Left renal cortex interstitium (tissue), 4 donors: ENCODE measurements at places on chromosomes 1 and 21.

- DNase-seq, result no peak
Observed at GRCh38 chr1:29390075-29390474, 153.8 kb downstream of the PTPRU start.

DNA sequence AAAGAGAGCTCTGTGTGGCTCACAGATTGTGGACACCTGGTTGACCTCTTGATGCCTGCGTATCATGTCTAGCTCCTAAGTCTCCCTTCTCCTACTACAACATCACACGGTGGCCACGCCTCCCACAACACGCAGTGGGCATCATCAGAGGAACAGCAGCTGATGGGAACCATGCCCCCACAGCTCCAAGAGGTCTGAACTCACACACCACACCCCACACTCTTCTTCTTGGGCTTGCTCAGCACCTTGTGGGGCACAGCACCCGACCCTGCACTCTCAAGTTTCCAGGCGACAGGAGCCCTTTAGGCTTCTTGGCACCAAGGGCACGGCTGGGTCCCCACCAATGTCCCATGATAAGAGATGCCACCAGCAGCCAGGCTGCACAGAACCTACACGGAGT, 18.8 kb upstream of the CDCP2 start:
- DNase-seq, result no peak

GRCh38 chr1:24999906-25000305, 69.8 kb upstream of the RUNX3 start:
- no peak for DNase-seq

DNA sequence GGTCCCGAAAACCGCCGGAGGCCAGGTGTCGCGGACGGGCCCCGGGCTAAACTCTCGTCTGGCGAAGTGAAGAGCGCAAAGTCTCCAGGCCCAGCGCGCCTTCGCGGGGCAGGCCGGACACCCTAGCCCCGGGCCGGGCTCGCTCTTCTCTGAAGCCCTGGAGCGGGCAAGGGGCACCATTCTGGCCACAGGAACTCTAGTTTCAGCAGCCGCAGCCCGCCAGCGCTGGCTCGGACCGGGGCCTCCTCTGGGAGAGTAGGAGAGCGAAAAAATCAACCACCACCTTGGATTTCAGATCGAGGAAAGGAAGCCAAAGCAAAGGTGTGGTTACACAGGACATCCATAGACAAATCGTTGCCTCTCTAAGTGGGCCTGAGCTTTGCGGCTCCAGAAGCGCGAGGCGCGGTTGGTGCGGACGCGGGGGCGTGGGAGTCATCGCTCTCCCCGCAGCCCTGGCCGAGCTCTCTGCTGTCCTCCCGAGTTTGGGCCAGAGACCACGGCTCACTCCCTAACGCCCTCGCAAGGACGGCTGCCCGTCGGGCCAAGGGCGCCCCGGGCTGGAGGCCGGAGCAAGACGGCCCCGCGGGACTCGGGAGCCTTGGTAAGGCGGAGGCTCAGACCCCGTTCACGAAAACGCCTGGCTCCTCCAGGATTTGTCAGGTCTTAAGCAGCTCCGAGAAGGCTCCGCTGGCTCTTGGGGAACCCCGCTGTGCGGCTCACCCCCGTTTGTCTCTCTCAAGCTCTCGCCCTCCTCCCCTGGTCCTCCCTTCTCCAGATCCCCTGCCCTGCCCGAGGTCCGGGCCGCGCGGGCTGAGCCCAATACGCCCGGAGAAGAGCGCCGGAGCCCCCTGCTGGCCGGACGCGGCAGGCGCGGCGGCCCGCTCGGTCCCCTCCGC, 132.9 kb upstream of the DPYD start:
- DNase-seq, result no peak

DNA sequence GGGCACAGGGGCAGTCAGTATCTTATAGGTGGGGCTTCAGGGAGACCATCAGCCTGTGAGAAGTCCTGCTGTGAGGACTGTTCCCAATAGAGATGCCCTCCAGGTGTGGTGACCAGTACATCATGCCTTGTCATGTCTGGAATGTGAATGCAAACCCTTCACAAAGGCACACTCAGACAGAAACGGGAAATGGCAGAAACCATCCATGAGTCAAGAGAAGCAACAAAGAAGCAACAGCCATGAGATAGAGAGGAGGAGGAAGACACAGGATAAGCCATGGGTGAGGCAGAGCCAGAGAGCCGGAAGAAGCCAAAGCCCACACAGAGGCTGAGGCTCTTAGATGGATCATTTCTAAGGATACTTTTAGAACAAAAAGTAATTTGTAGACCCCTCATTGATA, 20.1 kb upstream of the ZP4 start:
- DNase-seq, result no peak

- no peak for DNase-seq
Observed at GRCh38 chr1:184940694-184941409, 33.5 kb downstream of the NIBAN1 start.

GRCh38 chr1:15323989-15324868, 77.2 kb downstream of the FHAD1 start:
- peak; percentile 24 for DNase-seq

- DNase-seq, result no peak
Observed at GRCh38 chr1:237938553-237938952, 47.8 kb upstream of the ZP4 start.

DNA sequence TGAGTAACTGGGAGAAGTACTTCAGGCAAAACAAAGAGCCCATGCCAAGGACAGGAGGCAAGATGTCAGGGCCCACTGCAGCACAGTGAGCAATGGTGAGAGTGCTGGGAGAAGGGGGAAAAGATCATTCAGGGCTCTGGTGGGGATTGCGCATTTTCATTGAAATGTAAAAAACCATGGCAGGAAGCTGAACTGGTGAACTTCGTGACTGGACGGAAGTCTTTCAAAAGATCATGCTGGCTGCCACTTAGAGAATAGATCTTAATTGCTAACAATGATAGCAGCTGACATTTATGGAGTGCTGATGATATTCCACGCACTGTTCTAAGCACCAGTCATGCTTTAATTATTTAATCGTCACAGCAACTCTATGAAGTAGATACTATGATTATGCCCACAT, 107.0 kb downstream of the TGFBR3 start:
- no peak for DNase-seq
